Mucosa of gallbladder (tissue), 1 donor: ENCODE measurements at places on chromosomes 7 and 10.

- DNase-seq, result no peak
Measured at GRCh38 chr10:43867667-43868565, 219.2 kb upstream of the ZNF32 start.

DNA sequence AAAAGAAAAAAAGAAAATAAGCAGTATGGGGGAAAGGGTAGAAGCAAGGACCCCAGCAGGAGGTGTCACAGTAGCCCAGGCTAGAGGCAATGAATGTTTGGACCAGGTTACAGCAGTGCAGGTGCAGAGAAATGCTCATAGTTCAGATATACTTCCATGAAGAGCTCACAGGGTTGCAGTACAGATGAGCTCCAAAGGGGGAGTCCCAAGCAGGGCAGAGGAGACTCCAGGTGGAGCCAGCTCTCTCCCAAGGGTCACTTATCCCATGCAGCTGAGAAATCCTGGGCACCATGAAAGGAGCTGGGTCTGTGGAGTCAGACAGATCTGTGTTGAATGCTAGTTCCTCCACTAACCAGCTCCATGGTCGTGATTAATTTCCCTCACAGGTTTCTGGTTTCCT, 174.9 kb downstream of the C7orf25 start:
- DNase-seq, result no peak

GRCh38 chr7:117824592-117824991, 48.6 kb downstream of the CTTNBP2 start:
- no peak for DNase-seq

DNA sequence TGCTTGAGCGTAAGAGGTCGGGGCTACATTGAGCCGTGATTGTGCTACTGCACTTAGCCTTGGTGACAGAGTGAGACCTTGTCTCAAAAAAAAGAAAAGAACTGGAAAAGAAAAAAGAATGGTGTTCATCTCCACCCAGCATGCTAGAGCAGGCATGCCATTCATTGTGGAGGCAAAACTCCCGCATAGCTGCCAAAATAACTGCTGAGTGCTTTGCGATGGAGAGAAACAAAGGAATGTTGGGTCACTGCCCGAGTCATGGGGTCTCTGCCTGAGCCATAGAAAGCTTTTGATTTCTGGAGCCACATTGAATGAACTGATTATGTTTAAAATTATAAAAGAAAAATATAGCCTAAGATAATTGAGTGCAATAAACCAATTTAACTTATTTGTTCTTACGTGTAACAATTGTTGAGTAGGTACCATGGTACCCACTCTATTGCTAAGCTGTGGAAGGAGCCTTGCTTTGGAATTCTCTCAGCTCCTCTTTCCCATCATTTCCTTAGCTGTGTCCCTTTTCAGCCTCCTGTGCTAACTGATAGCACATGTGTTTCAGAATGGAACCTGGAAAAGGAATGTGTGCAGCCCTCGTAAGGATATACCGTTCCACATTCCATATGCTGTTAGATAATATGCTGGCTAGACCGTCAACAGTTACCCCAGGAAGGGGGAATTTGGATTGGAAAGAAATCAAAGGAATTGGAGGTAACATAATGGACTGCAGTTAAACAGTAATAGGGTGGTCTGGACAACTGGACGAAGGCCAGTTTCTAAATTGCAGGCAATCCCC, 99.0 kb downstream of the KIAA1217 start:
- no peak for DNase-seq

- no peak for DNase-seq
Measured at GRCh38 chr7:94355454-94355853, 39.2 kb upstream of the COL1A2 start.

- no peak for DNase-seq
Measured at GRCh38 chr7:45574669-45575500, 717 bp downstream of the ADCY1 start.

- DNase-seq, result no peak
Measured at GRCh38 chr10:49619613-49620012, 5.8 kb downstream of the CHAT start.

DNA sequence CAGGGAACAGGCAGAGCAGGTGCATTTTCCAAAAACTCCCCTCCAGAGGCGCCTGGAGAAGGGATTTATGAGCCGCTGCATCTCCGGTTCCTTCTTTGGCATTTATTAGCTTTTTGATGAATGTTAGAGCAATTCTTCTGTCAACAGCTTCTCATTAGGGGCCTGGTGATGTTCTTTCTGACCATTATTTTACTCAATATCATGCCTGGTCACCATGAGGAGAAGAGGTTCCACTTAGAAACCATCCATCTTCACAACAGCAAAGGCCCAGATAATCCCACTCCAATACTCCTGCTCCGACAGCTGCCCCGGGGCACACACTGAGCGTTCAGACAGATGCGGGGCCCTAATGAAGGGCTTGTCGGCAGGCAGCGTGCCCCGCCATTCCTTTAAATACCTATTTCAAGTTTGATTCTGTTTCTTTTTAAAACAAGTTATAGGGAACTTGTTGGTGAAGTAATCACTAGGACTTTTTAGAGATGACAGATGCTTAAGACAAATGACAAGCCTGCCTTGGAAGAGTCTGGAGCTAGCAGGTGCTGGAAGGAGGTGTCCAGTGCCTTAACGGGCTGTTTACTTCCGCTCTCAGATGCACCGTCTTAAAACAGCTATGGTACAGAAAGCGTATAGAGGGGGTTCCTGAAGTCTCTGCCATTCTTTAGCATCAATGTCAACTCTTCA, 31.7 kb downstream of the ECHDC3 start:
- no peak for DNase-seq

DNA sequence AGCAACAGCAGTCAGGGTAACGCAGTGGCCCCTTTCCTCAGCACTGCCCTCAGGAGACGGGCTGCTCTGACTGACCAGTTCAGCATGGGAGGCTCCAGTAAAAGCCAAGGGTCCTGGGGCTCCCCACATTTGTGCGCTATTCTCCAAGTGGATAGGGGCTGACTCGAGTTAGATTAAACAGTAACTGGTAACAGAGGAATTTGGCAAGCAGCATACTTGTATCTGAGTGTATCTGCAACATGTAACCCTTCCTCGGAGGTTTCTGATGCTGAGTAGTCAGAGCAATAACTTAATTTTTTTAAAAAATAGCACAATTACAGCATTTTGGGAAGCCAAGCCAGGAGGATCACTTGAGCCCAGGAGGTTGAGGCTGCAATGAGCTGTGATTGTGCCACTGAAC, 22.8 kb downstream of the SORBS1 start:
- no peak for DNase-seq
